Germinal center (tissue), 1 donor: ENCODE measurements at places on chromosomes 1 and 21.

DNA sequence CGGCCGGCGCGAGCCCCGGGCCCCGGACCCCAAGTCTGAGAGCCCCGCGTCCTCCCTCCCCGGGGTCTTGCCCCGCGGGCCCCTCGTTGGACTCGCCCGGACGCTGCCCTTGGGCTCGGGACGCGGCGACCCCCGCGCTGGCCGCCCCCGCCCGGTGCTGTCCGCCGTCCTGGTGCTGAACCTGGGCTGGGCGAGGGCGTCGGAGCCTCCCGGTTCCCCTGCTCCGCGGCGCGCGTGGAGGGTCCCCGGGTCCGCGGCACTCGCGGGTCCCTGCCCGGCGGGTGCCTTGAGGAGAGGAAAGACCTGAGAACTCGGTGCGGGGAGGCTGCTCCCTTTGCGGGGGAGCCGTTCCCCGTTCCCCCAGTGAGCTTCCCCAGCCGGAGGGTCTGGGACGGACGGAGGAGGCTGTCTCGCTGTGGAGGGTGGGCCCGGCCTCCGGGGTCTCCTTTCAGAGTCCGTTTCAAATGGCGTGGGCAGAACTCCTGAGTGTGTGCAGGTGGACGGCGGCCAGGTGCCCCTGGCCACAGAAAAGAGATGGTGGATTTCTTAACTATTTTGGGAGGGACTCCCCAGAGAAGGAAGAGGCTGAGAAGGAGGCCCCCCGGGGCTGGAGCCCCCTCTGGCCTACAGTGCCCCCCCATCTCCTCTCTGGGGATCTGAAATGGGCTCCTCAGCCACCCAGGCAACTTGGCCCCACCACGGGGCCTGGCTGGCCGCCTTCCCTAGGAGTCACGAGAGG, 595 bp downstream of the GABRD start:
- no peak for DNase-seq

DNA sequence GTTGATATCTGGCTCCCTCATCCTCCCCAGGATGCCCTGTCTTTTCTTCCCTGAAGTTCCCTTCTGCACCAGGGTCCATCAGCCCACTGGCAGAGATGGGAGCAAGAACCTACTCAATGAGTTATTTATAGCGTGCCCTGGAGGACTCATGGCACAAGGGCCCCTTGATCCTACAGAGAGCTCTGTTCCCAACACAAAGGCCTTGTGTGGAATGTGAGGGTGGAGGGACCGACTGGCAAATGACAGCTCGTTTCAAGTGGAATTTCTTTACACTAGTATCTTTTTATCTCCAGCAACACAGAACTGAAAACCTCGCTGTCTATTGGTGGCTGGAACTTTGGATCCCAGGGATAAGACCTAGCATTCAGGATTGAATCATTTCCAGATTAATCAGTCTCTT, 22.4 kb downstream of the CHI3L2 start:
- no peak for DNase-seq

DNA sequence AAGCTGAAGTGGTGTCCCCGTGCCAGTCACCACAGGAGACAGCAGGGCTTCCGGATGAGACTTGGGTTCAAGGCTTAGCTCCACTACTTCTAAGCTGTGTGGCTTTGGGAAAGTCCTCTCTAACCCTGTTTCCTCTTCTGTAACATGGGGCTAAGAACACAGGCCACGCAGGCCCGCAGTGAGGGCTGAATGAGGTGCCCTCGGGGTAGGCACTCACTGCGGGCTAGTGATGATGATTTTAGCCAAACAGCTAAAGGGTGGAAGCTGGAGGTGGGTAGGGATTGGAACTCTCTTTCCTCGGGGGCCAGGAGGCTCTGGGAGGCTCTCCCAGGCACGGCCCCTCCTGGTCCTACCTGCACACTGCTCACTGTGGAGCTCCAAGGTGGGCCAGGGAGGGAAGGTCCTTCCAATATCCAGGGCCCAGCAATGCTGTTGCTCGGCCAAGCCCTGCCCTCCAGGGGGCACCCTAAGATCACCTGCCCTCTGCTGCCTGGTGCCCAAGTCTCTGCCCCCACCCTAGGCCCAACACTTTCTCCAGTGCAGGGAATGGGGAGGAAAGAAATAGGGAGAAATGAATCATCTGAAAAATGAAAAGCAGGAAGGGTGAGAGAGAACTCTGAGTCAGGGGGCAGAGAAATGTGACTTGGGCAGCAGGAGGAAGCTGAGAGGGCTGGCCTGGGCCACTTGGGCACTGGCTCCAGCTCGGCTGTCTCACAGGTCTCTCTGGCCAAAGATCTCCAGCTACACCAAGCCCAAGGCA, 19.2 kb upstream of the EVA1B start:
- DNase-seq, result peak; percentile 25

GRCh38 chr1:153384958-153385580, 5.8 kb downstream of the S100A8 start:
- no peak for DNase-seq

- no peak for DNase-seq
Observed at GRCh38 chr1:92374223-92374622, 75.4 kb downstream of the RPAP2 start.

- no peak for DNase-seq
Observed at GRCh38 chr1:3158347-3158746, 89.3 kb downstream of the PRDM16 start.

GRCh38 chr1:72670902-72671301, 388.6 kb upstream of the NEGR1 start:
- no peak for DNase-seq

DNA sequence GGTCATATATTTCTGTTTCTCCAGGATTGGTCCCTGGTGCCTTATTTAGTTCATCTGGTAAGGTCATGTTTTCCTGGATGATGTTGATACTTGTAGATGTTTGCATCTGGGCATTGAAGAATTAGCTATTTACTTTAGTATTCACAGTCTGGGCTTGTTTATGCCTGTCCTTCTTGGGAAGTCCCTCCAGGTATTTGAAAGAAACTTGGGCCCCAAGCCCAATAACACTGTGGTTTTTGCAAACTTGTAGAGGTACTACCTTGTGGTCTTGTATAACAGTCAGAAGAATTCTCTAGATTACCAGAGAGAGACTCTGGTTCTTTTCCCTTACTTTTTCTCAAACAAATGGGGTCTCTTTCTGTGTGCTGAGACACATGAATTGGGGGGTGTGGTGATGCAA, 251.4 kb upstream of the B3GALT2 start:
- no peak for DNase-seq

- no peak for DNase-seq
Observed at GRCh38 chr1:116382857-116383483, 9.9 kb downstream of the ATP1A1 start.

DNA sequence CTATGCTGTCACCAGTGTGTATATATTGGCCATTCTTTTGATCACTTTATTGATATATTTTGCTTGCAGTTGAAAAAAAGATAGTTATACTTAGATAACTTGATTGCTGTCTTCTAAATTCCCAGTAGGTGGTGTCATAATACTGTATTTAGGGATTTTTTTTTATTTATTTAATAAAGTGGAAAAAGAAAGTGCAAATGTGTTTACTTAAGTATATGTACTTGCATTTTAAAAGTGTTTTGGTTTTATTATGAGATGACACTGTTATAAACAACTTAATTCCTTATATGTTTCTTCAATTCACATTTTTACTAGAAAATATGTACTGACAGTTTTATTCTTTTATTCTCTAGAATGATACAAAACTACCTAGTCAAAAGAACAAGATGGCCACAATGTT, 164.8 kb downstream of the USP25 start:
- DNase-seq, result no peak

- no peak for DNase-seq
Observed at GRCh38 chr1:99548943-99549605, 96.8 kb upstream of the PALMD start.

DNA sequence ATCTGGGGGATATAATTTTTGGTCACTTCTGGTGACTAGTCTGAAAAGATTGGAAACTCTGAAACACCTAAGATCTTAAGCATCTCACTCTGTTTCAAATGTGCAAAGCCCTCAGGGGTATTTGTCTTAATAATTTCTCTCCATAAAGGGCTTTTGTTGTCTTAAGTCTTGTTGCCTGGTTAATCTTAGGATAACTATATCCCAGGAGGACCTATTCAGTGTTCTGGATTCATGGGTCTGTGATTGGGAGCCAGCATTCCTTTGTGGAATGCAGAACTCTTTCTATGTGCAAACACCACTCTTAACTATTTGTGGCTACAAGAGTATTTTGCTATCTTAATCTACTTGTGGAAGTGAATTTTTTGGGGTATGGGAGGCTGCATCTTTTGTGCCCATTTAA, 1573.0 kb upstream of the PRMT6 start:
- no peak for DNase-seq

GRCh38 chr21:36034211-36034913, 26.0 kb downstream of the SETD4 start:
- DNase-seq, result no peak

DNA sequence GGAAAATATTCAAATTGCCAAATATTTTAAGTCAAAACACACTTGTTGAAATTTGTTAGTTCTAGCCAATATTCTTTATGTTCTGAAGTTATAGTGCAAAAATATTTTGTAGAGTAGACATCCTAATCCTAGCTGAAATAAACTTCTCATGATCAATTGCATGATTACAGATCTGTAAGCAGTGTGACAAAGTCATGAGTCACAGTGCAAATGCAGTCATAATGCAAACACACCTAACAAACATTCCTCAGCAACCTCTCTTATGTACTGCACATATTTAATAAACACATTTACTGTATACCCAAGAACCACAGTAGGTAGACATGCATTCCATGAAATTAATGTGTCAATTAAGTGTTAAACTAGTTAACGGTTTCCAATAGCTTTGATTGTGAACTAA, 1857.4 kb downstream of the NCAM2 start:
- DNase-seq, result no peak

DNA sequence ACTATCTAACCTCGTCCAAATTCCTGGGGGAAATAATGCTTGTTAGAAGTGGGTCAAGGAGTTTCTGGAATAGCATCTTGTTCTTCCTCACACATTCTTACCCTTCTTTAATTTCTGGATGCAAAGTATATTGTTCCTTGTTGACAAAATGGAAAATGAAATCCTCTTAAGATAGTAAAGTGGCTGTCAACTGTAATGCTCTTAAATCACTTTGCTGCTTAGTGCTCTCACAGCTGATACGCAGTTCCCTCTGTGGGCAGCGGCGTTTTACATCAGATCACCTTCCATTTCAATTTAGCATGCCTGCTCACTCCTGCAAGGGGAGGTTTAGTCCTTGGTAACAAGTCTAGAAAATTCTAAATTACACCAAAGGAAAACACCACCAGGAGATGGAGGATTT, 113.1 kb downstream of the DNM3 start:
- DNase-seq, result no peak

DNA sequence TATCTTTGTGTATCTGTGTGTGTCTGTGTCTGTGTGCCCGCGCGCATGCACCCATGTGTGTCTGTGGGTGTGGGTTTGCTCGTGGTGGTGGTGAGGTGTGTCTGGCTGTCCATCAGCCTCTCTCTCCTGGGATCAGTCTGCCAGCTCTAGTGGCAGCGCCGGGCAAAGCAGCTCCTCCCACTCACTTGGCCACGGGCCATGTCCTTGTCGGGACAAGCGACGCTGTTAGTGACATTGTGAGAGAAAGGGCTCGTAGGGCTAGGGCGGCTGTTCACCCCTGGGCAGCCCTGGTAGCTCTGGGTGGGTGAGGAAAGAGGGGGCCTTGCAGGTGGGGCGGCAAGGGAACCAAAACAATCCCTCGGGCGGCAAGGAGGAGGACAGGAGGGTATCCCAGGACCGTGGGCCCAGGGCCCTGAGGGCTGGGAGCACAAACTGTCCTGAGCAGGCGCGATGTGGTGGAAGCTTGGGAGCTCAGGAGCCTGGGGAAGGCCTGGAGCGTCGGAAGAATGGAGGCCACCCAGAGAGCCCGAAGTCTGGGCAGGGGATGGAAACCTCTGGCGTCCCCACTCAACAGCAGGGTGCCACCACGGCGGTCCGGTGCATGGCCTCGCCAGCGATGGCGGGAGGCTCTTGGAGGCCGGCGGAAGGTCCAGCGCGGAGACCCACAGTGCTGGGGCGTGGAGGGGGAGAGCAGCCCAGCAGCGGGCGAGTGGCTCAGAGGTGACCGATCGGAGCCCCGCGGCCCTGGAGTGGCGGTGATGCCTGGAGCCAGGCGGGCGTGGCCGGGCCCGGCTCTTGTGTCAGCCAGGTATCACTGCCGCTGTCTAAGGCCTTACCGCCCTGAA, 140.5 kb downstream of the LIPI start:
- no peak for DNase-seq

DNA sequence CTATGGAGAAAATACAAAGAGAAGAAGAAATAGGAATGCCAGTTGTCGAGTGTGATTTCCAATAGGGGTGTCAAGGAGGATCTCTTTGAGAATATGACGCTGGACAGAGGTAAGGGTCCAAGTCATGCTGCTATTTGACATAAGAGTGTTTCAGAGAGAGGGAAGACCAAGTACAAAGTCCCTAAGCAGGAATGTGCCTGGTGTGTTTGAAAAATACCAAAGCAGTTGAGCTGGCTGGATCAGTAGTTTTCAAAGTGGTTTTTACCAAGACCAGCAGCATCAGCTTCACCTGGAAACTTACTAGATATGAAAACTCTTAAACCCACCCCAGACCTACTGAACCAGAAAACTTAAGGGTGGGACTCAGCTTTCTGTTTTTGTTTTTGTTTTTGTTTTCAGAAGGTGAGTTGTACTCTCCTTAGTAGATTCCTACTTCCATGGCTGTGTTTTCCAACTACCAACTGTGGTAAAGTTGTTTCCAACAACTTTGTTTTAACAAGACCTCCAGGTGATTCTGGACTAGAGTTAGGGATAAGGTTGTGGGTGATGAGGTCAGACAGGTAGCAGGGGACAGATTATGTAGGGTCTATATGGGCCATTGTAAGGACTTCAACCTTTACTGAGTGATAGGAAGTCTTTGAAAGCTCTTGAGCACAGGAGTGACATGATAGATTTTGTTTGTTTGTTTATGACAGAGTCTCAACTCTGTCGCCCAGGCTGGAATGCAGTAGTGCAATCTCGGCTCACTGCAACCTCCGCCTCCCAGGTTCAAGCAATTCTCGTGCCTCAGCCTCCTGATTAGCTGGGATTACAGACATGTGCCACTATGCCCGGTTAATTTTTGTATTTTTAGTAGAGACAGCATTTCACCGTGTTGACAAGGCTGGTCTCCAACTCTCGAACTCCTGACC, 7.3 kb upstream of the GJA9 start:
- no peak for DNase-seq

DNA sequence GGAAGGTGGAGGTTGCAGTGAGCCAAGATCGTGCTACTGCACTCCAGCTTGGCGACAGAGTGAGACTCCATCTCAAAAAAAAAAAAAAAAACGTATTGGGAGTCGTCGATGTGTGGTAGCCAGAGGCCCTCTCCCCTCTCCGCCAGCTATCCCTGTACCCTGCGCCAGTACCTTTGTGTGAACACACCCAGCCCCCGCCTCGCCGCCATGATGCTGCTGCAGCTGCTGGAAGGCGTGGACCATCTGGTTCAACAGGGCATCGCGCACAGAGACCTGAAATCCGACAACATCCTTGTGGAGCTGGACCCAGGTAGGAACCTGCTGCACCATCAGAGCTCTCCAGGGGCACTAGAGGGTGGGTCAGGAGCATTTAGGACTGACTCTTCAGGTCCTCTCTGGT, 12.2 kb downstream of the PINK1 start:
- no peak for DNase-seq

GRCh38 chr1:56833088-56833487, 13.9 kb upstream of the FYB2 start:
- DNase-seq, result no peak

GRCh38 chr21:17925000-17925610, 105.9 kb upstream of the C21orf91 start:
- peak; percentile 59 for DNase-seq

GRCh38 chr1:3540876-3541275, 70.4 kb downstream of the MEGF6 start:
- DNase-seq, result no peak

GRCh38 chr1:25223471-25223870, 8.8 kb downstream of the SYF2 start:
- DNase-seq, result no peak

GRCh38 chr1:225770561-225771248, 6.9 kb upstream of the SRP9 start:
- no peak for DNase-seq
